ENCODE measurements at places on chromosomes 2 and 18. TPM values are rescaled to one million over a fixed set of nuclear protein-coding genes. Genes with fewer than 3 reads are reported as not detected.
A peak's percentile ranks its signal among the peaks of the same experiment; 100 is the strongest.

GRCh38 chr2:45329045-45329677 is 281.9 kb downstream of the SRBD1 start:
- no peak overlapping the region for H3K27ac ChIP-seq
- H3K4me3 ChIP-seq = no peak overlapping the region
- no peak for DNase-seq
- no peaks in the 10 kb centered on the region for H3K36me3 ChIP-seq

- no peak overlapping the region for H3K27ac ChIP-seq
- no peak overlapping the region for H3K4me3 ChIP-seq
- no peak for DNase-seq
- no peaks in the 10 kb centered on the region for H3K36me3 ChIP-seq
These were observed 149.4 kb upstream of the DCC start for GRCh38 chr18:52190631-52191030.

DNA sequence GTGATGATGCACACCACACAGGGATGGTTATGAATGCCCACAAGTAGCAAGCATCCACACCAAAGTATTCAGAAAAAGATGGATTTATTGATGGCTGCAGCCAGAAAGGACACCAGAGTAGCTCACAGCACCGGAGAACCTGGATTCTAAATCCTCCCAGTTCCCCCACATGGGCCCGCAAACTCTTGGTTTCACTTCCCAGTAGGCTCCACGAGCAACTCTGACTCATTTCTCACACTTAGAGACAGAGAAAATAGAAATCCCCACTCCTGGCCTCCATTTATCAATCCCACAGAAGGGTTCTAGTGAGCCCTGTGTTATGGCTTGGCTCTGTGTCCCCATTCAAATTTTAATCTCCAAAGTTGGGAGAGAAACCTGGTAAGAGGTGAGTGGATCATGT is 426.7 kb upstream of the MYT1L start:
- no peaks in the 10 kb centered on the region for H3K36me3 ChIP-seq
- no peak for DNase-seq
- H3K4me3 ChIP-seq = no peak overlapping the region

DNA sequence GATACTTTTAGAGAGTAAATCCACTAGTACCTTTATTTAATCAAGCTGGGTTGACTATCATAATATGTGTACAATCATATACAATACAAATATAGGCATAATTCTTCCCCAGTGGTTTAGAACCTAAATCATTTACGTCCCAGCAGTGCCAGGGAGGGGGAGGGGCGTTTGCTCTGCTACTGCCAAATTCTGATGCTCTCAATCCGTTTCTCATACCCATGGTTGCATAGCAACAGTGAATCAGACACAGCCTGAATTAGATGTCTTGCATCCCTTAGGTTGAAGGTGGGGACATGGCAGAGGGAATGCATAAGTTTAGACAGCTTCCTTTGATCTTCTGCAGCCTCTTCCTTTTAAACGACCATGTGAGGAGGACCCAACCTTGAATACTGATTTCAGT is 135.4 kb downstream of the ABCA12 start:
- H3K27me3 ChIP-seq = no peaks in the 10 kb centered on the region
- no peak overlapping the region for H3K4me3 ChIP-seq
- DNase-seq = no peak
- no peaks in the 10 kb centered on the region for H3K4me1 ChIP-seq
- no peak overlapping the region for H3K27ac ChIP-seq

GRCh38 chr2:143877056-143877455 is 642.9 kb downstream of the ZEB2 start:
- no peak overlapping the region for H3K4me3 ChIP-seq
- no peaks in the 10 kb centered on the region for H3K36me3 ChIP-seq
- H3K27ac ChIP-seq = no peak overlapping the region
- H3K4me1 ChIP-seq = no peaks in the 10 kb centered on the region
- DNase-seq = no peak

Gene RAPGEF4
- 20.2 TPM for total RNA-seq

- no peaks in the 10 kb centered on the region for H3K36me3 ChIP-seq
- no peaks in the 10 kb centered on the region for H3K27me3 ChIP-seq
- no peak overlapping the region for H3K27ac ChIP-seq
- no peak overlapping the region for H3K4me3 ChIP-seq
- no peaks in the 10 kb centered on the region for H3K4me1 ChIP-seq
- no peak for DNase-seq
These were observed 39.2 kb downstream of the GNAL start for GRCh38 chr18:11728249-11728648.

Gene CXCR1
- not detected for total RNA-seq

GRCh38 chr2:40434731-40435271 is 17.1 kb downstream of the SLC8A1 start:
- H3K4me1 ChIP-seq = peaks cover 3% of the 10 kb centered on the region
- no peak overlapping the region for H3K4me3 ChIP-seq
- H3K36me3 ChIP-seq = no peaks in the 10 kb centered on the region
- H3K27me3 ChIP-seq = no peaks in the 10 kb centered on the region
- H3K27ac ChIP-seq = peak overlapping the region; percentile 57
- peak; percentile 40 for DNase-seq

- no peak overlapping the region for H3K4me3 ChIP-seq
- no peak for DNase-seq
- no peaks in the 10 kb centered on the region for H3K36me3 ChIP-seq
- peaks cover 8% of the 10 kb centered on the region for H3K4me1 ChIP-seq
- H3K27me3 ChIP-seq = no peaks in the 10 kb centered on the region
These were observed 9.9 kb downstream of the DNMT3A start for GRCh38 chr2:25331686-25332365.

DNA sequence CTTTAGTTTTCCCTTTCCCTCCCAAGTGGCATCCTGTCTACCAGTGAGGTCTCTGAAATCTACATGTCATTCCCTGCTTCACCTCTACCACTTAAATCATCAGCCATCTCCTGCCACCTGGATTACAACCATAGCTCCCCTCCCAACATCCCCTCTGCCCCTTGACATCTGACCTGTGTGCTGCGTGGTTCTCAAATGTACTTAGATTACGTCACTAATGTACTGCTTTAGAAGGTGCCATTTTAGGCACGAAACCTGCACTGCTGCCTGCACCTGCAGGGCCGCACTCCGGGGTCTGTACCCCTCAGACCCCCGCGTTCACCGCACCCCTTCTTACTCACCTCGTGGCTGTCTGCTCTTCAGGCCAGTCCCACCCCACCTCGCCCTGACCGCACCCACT is 395.1 kb upstream of the MYT1L start:
- H3K4me1 ChIP-seq = no peaks in the 10 kb centered on the region
- DNase-seq = no peak
- no peaks in the 10 kb centered on the region for H3K27me3 ChIP-seq
- H3K27ac ChIP-seq = no peak overlapping the region
- H3K4me3 ChIP-seq = no peak overlapping the region

Data from uterus (tissue), 4 donors.